ENCODE measurements at places on chromosomes 16 and 17.
A peak's percentile ranks its signal among the peaks of the same experiment; 100 is the strongest.

DNA sequence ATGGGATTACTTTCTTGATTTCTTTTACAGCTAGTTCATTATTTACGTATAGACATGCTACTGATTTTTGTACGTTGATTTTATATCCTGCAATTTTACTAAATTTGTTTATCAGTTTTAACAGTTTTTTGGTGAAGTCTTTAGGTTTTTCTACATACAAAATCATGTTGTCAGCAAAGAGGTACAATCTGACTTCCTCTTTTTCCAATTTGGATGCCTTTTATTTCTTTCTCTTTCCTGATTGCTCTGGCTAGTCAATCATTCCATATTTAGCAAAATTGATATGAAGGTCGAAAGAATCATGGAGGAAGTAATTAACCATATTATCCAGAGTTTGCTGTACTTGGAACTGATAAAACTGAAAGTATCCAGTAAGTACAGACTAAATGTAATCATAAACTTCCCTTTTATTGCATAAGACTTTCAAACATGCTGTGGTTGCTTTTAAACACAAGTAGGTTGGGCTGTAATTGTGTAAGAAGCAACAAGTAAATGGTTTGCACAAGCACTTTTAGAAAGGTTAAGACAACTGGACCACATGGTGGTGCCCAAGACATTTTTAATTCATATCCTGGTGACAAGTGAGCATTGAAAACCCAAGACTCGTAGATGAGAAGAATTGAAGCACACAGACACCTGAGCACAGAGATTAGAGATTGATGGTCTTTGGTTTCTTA, 8.4 kb downstream of the GDE1 start:
- DNase-seq = no peak

- no peak for DNase-seq
Measured at GRCh38 chr17:53538129-53538617, 284.6 kb upstream of the KIF2B start.

DNA sequence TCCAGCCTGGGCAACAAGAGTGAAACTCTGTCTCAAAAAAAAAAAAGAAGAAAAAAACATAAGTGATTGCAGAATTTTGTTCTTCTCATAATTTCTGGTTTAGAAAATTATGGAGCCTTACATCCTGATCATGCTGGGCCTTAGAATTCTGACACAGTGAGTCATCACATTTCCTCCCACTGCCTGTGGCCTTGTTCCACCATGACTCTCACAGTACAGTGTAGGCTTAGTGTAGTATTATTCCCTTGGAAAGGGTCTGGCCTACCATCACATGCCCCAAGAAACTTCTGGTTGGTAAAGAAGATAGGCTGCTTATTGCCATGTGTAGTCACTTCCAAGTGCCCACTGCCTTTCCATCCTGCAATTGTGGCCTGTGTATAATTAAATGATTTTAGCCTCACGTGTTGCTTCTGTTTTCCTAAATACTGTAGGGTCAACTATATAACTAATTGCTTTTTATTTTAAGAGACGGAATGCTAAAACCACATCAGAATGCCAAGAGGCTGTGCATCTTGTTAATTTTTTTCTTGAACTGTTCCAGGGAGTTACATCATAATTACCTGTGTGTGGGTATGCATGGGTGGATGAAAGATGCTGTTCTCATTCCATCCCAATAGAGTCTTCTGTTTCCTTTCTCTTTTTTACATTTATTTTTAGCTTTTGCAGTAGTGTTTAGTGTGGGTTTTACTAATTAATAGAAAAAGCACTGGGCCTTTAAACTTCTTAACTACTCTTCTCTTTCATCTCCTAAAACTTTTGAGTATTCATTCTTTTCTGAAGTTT, 25.9 kb downstream of the OGFOD1 start:
- peak; percentile 91 for DNase-seq

GRCh38 chr17:79797492-79798298, 818 bp upstream of the CBX8 start:
- DNase-seq = no peak

DNA sequence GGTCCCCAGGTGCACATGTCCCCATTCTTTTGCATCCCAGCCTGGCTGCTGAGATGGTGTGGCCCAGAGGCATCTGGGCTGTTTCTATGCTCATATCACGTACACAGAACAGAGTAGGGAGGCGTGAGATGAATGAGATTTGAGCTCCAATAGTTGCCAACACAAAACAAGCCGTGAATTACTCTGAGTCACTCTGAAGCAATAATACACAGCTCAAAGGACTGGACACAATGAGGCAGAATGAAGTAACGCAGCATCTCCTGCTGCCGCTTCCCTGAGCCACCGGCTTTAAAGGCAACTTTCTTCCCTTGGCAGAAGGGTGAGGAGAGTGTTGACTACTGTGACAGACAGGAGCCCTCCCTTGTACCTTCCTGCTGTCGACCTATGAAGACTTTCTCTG, 33.9 kb upstream of the CLEC18B start:
- peak; percentile 95 for DNase-seq

Data from fibroblast of mammary gland (primary cell).